Kidney (tissue), 22 donors: ENCODE measurements at places on chromosomes 16 and 17. TPM values are rescaled to one million over a fixed set of nuclear protein-coding genes. Genes with fewer than 3 reads are reported as not detected.

- DNase-seq, result no peak
Measured at GRCh38 chr16:29999605-30000004, 3.6 kb downstream of the INO80E start.

DNA sequence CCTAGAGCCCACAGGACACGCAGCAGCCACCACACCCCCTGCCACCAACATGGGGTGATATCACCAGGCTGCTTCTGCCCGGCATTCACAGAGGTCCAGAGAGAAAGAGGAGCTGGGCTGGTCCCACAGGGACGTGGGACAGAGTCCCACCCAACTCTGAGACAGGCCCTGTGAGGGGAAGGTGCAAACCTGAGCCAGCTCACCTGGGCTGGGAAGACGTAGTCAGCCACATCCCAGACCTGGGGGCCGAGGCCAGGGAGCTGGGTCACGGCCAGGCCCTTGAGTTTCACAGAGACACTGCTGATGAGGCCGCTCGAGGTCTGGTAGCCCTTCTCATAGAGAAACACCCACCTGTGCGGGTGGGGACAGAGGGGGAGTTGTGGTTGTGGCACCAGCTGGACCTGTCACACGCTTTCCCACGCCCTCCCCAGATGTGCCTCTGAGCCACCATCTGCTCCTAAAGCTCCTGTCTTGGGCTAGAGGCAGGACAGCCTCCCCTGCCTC, 11.2 kb downstream of the P2RX1 start:
- no peak for DNase-seq

Gene CCDC40
- 22.6 TPM for total RNA-seq

- no peak for DNase-seq
Measured at GRCh38 chr17:21258593-21258992, 5.4 kb upstream of the NATD1 start.

Gene APOH
- not detected for total RNA-seq

DNA sequence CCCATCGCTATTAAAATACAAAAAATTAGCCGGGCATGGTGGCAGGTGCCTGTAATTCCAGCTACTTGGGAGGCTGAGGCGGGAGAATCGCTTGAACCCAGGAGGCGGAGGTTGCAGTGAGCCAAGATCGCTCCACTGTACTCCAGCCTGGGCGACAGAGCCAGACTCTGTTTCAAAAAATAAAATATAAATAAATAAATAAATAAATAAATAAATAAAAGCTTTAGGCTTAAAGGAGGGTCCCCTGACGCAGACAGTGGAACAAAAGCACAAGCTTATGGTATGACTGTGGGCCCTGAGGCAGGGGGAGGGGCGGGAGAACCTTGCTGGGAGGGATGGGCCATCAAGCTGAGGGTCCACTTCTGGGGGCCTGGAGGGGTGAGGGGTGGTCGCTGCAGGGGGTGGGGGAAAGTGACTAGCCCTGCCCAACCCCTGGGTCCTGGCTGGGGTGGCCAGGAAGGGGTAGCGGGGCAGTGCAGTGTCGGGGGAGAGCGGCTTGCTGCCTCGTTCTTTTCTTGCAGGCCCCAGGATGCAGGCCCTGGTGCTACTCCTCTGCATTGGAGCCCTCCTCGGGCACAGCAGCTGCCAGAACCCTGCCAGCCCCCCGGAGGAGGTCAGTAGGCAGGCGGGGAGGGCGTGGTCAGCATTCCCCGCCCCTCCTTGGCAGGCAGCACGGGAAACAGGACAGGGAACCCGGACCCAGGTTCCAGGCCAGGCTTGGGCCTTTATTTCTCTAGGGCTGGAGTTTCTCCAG, 4.7 kb downstream of the SERPINF1 start:
- no peak for DNase-seq

GRCh38 chr17:83196973-83197880, 117.8 kb downstream of the METRNL start:
- DNase-seq, result no peak

DNA sequence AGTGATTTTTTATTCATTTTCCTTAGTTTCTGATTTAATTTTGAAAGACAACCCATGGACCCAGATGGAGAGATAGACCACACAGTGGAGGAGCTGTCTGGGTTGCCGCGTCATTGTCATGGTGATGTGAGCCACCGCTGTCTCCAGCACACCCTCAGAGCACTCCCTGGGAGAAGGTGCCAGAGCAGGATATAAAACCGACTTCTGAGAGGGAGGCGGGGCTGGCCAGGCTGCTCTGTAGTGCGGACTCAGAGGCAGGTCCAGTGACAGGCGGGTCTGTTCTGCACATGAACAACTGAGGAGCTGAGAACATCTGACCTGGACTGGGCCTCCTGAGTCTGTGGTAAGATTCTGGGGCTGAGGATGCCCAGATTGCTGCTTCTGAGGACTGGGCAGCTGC, 216.3 kb upstream of the NLRP1 start:
- no peak for DNase-seq

GRCh38 chr17:42883802-42884558, 16.6 kb upstream of the G6PC1 start:
- DNase-seq, result peak; percentile 30

- DNase-seq, result no peak
Measured at GRCh38 chr17:44310188-44310587, 1.8 kb downstream of the RUNDC3A start.

GRCh38 chr17:47905221-47905733, 9.2 kb downstream of the SP2 start:
- DNase-seq, result peak; percentile 85

DNA sequence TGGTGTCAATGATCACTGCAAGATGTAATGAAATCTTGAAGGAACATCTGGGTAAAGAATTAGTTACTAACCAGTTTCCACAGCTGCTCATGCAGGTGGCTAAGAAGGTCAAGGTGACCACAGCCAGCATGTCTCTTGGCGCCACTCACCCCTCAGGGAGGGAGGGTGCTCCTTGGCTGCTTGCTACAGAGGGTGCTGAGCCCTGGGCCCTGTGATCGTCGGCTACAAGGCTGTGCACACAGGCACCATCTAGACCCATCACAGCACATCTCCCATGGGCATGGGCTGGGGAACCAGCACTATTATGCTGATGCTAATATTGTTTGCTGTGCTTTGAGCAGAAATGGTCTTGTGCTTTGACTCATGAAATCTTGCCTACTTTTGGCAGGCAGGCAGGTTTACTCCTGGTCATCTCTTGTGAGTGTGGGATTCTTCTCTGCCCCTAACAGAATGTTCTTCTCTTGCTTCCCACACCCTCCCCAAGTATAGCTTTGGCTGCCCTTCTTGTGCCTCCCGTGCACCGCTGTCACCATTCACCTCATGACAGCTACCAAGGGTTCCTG, 36.4 kb downstream of the TXNDC11 start:
- no peak for DNase-seq

Gene PYY
- total RNA-seq, result not detected

- no peak for DNase-seq
Measured at GRCh38 chr16:55280587-55280986, 43.4 kb upstream of the IRX6 start.

Gene MRPL10
- 38.3 TPM for total RNA-seq

Gene HASPIN
- 0.38 TPM for total RNA-seq

- DNase-seq, result no peak
Measured at GRCh38 chr17:82173351-82174041, 39.1 kb downstream of the CCDC57 start.

GRCh38 chr17:73998653-73999645, 204.5 kb upstream of the RPL38 start:
- DNase-seq, result peak; percentile 83

GRCh38 chr16:25148568-25149215, 37.1 kb downstream of the LCMT1 start:
- no peak for DNase-seq

DNA sequence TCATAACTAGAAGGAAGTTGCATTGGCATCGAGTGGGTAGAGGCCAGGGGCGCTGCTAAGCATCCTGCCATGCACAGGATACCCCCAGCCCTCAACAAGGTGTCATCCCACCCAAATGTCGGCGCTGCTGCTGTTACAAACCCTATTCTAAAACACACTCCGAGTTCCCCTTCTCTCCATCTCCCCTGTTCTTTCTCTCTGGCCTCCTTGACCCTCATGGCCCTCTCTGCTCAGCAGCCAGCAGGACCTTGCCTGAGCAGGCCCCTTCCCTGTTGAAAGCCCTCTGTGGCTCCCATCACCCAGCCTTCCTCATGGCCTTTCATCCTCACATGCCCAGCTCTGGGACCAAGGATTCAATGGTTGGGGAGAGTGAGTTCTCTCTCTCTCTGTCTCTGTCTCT, 22.3 kb upstream of the CACNG5 start:
- DNase-seq, result no peak

DNA sequence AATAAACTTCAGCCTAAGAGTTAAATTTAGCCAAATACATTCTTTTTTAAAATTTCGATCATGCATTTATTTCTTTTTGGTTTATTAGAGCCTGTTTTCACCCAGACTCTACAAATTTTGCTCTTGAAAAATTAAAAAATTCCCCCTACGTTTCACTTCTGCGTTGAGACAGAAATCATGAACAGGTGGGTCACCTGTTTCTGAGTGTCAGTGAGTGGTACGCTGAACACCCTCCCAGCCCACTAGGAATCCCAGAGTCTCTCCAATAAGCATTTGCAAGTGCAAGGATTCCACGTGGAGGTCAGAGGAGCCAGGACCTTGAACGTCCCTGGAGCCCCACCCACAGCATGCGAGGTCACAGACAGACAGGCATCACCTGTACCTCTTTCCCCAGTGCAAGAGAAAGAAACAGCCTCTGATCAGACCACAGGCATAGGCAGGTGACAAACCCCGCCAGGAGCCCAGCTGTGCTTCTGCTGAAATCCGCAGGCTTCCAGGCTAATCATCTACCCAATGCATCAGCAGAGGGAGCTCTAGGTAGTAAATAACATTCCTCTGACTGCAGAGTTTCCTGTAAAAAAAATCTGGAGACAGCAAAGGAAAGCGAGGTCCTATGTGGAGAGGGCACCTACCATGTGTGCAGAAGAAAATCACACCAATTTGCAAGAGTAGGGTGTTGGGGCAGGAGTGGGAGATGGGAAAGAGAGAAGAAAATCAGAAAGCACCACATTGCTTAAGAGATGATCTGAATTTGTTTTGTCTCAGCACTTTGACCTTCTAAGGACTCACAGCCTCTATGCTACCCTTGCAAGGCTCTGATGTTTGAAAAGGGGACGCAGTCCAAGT, 5.9 kb upstream of the XYLT1 start:
- DNase-seq, result no peak

DNA sequence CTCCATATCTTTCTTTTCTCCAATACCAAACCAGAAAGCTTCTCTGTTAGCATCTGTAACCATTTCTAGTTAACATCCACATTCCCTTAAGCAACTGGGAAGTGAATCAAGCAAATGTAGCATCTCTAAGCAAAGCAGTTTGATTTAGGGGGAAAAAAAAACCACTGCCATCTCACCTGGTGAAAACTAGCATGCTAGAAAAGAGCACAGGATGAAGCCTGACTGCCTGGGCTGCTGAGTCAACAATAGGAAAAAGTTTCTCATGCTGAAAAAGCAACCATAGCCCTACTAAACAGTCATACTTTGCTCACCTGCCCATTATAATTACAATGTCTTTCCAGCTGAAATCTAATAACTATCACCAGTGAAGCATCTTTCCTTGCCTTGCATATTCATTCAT, 139.3 kb downstream of the ANKFN1 start:
- DNase-seq, result no peak

Gene SMTNL2
- 25.6 TPM for total RNA-seq

Gene FBXW10B
- total RNA-seq, result 0.19 TPM

DNA sequence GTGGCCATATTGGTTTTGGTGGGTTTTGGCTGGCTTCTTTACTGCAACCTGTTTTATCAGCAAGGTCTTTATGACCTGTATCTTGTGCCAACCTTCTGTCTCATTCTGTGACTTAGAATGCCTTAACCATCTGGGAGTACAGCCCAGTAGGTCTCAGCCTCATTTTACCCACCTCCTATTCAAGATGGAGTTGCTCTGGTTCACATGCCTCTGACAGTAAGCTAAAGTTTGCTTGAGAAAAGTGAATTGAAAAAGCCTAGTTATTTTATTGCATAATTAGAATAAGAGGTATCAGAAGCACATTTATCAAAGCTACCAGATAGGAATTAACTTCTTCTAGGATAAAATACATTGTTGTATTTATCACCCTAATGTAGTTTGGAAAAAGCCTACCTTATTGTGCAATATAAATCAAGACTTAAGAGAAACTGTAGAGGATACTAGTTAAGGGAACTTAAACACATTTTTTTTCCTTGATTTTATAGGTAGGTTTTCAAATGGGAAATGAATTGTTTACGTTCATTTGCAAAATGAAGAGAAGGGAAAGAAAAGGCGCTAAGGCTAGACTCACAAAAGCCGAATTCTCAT, 202.3 kb upstream of the KCNJ16 start:
- no peak for DNase-seq

DNA sequence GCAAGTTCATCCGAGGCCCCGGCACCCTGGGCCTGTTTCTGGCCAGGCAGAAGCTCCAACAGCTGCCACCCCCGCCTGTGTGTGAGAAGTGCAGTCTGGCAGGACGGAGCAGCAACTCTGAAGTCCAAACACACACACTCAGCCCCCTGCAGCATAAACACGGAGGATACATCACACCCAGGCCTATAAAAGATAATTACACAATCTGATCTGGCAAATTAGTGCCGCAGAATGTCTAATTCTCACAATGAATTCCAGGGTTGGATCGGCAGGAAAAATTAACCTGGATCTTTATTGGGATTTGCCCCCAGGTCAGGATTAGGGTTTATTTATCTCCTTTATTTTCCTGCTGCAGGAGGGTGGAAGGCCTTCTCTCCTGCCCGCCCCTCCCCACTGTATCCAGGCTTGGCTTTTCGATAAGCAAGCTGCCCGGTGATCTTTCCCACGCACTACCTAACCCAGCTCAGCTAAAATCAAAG, 311.4 kb downstream of the SOX9 start:
- peak; percentile 46 for DNase-seq

DNA sequence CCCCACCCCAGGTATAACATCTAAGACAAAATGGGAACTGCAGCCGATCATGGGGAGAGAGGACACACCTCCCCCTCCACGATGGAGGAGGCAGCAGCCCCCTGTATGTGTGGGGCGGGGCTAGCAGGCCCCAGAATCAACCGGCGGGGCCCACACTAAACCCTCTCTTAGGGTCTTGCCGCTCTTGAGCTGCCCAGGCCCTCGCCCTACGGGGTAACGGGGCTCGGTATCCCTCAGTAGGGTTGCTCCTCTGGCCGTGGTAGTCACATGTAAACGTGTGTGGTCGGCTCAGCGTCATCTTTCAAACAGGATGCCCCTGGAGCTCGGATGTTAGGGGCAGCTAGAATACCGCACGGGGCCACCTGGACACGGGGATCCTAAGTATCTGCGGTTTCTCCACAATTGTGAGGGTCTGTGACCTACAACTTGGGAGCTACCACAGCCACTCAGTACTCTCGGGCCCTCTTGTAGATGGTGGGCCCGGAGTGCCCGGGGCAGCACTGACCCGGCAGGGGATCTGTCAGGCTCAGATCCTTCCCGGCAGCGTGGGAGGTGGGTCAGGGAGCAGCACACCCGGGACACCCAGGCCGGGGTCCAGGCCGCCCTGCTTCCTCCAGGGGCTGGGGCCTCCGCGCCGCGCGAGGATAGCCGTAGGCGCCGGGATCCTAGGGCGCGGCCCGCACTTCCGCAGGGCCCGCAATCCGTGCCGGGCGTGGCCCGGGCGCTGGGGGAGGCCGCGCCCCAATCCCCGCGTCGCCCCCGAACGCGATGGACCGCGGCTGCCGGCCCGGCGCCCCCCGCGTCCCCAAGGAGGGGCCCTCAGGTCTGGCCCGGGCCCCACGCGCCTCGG, 781 bp downstream of the ARHGDIA start:
- DNase-seq, result no peak

- DNase-seq, result no peak
Measured at GRCh38 chr17:37461668-37462067, 28.0 kb upstream of the DUSP14 start.
